T-helper 22 cell (primary cell): ENCODE measurements at places on chromosomes 3 and 15.

- no peak for DNase-seq
Measured at GRCh38 chr15:98063871-98064270, 103.4 kb downstream of the ARRDC4 start.

DNA sequence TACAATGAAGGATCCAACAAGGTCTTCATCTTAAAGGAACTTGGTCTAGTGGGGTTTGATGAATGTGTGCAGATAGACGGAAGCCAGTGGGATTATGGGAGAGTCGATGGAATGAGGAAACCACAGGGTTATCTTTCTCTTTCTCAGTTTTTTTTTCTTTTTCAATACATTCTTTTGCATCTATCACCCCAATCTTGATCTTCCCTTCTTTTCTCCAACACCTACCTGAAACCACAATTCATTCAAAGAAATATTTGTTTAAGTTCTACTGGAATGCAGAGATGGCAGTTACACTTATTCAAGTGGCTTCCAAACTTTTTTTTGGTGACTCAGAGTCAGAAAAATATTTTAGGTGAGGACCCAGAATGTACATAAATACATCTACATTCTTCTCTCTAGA, 1.7 kb downstream of the TMEM212 start:
- DNase-seq = no peak

DNA sequence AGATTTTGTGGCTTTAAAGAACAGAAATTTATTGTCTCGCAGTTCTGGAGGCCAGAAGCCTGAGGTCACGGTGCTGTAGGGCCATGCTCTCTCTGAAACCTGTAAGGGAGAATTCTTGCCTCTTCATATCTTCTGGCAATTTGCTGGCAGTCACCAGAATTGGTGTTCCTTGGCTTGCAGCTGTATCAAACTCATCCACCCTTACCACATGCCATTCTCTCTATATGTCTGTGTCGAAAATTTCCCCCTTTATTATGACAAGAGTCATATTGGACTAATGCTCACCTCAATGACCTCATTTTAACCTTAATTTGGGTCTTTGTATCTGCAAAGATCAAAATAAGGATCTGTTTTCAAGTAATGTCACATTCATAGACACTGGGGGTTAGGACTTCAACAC, 266.7 kb downstream of the IL20RB start:
- no peak for DNase-seq

GRCh38 chr15:45169608-45170480, 17.9 kb downstream of the SHF start:
- DNase-seq = no peak

DNA sequence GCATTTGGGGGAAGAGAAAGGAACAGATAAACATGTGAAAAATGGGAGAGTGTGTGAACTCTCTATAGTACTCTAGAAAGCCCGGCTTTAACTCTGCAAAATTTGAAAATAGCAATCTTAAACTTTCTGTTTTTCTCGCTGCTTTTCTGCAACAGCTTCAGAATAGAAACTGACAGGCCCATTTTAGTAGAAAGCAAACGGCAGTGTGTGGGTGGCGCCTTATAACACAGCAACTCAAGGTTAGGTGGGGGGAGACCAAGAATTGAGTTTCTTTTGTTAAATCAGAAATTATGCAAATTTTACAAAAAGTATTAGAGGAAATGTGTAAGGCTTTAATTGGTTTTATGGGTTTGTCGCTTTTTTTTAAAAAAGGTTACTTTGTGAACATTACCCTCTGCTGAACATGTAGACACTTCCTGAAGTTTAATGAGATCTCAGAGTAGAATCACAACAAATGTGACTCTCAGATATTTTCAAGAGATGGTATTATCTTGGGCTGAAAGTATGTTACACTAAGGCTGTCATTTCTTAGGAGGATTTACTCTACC, 107.0 kb downstream of the PTPRG start:
- DNase-seq = no peak

- no peak for DNase-seq
Measured at GRCh38 chr3:163450698-163451097, 1627.6 kb downstream of the SI start.

DNA sequence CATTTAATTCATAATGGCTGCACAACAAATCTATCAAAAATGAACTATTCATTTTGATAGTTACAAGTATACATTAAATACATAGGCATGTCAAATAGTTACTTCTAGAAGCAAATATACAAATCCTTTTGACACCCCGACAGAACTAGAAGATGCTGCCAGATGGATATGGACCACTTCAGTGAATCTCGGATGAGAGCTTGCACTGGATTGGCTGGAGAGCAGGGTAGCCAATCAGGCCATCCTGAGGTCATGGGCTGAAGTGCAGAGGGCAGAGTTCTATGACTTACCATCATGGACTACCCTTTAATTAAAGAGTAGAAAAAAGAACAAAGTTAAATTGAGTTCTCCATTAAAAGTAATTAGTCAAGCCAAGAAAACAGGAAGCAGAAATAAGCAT, 8.3 kb downstream of the CCNL1 start:
- no peak for DNase-seq

DNA sequence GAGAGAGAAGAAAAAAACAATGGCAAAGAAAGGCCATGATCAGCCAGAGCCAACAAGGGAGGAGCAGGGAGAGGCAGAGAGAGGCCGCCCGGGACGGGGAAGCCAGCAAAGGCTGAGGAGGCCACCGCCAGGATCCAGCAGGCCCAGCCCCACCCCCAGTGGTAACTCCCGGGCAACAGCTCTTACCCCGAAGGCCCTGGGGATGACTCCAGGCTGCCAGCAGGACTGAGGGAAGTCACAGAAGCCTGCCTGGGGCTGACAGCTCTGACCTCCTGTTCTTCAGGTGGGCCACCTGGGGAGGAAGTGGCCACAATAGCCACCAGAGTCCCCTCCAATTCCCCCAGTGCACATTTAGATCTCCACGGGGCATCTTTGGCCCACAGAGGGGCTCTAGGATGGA, 184.3 kb upstream of the LINGO1 start:
- DNase-seq = no peak

DNA sequence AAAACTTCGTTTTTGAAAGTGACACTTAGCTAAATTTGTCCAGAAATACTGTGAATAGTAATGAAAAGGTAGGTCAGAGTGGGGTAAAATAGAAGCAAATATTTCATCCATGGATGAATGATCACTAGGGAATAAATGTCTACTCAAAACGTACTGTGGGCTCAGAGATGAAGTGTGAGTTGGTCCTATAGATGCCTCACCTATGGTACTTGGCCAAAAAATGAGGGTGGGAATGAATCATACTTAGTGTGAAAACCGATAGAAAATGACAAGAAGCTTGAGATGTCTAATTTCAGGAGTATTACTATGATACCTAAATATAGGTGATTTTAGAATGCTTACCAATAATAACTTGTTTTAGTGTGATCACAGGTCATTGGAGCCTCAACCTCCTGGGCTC, 155.9 kb downstream of the GMNC start:
- DNase-seq = no peak

GRCh38 chr15:60371175-60372051, 26.4 kb downstream of the ANXA2 start:
- no peak for DNase-seq

DNA sequence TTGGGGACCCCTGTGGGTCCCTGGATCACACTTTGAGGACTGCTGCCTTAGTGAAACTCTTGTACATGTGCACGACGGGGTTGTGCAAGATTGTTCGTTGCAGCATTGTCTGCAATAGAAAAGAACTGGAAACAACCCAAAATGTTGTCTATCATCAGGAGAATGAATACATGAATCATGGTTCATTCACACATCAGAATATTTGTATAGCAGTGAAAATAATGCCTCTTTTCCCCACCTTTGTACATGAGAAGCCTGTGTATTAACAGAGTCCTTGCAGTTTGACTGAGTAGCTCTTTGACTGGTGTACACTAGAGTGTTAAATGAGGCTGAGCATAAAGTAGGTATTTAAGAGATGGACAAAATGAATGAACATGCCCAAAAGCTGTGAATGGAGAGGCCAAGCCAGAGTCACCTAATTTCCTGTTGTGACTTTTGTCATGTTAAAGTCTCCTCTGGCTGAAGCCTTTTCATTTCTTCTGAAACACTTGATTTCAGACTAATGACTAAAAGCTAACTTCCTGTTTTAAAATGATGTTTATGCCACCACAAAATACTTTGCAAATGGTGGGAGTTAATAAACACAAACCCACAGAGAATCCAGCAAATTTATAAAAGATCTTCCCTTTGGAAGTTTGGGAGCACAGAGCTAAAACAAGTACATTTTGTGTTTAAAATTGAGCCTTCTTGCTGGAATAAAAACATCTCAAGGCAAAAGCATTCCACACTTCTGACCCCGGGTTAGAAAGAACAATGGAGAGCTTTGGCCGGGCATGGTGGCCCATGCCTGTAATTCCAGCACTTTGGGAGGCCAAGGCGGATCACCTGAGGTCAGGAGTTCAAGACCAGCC, 20.6 kb upstream of the USP3 start:
- DNase-seq = no peak

- no peak for DNase-seq
Measured at GRCh38 chr15:78368651-78369050, 28.5 kb downstream of the CRABP1 start.

DNA sequence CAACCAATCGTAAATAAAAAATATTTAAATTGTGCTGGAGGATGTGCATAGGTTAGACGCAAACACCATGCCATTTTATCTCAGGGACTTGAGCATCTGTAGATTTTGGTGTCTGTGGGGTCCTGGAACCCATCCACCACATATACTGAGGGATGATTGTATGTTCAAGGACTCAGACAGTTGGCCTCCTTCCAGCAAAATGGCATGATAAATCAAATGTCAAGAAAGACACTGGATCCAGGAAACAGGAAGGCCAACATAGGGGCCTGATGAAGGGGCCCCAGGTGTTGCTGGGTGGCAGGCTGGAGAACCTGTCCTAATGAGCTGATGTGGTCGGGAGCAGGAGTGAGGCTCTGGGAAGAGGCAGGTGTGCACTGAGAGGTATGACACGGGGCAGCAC, 289.5 kb downstream of the GABRG3 start:
- DNase-seq = no peak

DNA sequence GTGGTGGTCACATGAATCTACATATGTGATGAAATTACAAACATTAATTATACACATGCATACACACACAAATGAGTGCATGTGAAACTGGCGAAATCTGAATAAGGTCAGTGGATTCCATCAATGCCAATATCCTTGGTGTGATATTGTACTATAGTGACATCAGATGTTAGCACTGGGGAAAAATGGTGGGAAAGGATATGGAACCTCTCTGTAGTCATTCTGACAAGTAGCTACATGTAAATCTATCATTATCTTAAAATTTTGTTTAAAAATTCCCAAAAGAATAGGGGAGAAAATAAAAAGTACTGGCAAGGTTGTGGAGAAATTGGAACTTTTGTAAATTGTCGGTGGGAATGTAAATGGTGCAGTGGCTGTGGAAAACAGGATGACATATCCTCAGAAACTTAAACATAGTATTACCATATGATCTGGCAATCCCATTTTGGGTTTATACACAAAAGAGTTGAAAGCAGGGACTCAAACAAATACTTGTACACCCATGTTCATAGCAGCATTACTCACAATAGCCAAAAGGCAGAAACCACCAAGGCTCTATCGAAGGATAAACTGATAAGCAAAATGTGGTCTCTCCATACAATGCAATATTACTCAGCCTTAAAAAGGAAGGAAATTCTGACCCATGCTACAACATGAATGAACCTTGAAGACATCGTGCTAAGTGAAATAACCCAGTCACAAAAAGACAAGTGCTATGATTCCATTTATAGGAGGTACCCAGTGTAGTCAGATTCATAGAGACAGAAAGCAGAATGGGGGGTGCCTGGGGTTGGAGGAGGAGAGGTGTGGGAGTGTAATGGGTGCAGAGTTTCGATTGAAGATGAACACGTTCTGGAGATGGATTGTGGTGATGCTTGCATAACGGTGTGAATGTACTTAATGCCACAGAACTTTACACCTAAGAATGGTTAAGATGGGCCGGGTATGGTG, 25.3 kb upstream of the HRH1 start:
- DNase-seq = no peak

DNA sequence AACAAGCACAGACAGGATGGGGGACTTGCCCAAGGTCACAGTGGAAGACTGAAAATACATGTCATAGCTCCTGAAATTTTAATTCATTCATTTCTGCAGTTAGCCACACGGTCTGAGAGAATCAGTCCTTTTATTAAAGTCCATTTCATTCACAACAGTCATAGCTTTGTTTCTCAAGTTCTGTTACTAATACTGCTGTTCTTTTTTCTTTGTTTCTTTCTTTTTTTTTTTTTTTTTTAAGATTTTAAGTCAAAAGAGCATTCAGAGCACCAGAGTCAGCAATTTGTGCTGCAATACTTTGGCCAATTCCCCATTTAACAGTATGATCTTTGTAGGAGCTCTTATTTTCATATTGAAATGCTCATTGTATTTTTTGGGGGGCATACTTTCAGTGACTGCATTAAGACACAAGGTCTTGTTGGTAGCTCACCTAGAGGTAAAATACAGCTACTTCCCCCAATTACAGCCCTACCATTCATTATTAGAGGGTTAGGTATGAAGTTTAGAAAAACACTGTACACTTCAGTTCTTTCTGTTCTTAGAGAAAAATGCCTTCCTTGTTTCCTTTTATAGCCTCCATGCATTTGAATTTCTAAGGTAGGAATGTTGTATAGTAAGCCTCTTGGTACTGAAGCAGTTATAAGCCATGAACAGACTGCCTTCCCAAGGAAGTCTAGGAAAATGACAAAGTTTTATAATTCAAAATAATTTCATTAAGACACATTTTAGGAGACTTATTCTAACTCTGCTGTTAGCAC, 9.6 kb downstream of the GALK2 start:
- DNase-seq = no peak

DNA sequence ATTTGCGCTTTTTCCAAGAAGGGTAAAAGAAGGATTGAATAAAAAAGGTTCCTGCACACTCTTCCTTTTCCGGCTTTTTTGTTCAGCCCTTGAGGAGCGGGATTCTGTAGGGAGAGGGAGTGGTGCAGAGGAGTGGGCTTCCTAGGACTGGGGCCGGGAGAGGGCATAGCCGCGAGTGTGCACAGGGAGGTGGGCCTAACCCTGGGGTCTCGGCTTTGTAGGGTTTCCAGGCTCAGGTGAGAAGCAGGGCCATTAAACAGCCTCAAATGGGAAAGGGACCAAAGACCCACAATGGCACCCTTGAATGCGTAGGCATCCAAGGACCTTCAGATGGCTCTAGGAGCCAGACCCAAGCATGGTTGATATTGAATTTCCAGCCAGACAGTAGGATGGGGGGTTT, 35.4 kb upstream of the RAB6B start:
- no peak for DNase-seq

GRCh38 chr15:32904448-32904847, 186.6 kb downstream of the GREM1 start:
- no peak for DNase-seq

DNA sequence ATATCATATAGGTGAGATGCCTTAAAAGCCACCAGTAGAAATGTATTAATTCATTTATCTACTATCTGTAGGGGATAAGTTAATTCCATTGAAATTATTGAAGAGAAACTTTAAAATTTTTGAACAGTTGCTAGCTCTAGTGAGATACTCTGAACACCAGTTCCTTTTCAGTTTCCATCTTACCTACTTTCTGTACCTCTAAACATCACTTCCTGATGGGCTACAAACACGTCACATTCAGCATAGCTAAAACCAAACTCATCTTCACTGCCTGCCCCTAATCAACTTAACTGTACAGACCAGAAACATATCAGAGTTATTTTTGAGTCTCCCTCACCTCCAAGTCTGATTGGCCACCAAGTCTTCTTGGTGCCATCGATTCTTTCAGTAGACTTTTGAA, 88.9 kb downstream of the FEZF2 start:
- DNase-seq = no peak

GRCh38 chr15:89429023-89429422, 67.4 kb downstream of the RHCG start:
- no peak for DNase-seq

- DNase-seq = no peak
Measured at GRCh38 chr3:35894735-35895134, 255.4 kb downstream of the ARPP21 start.
